ENCODE measurements at places on chromosomes 16 and 17. TPM values are rescaled to one million over a fixed set of nuclear protein-coding genes. Genes with fewer than 3 reads are reported as not detected.

DNA sequence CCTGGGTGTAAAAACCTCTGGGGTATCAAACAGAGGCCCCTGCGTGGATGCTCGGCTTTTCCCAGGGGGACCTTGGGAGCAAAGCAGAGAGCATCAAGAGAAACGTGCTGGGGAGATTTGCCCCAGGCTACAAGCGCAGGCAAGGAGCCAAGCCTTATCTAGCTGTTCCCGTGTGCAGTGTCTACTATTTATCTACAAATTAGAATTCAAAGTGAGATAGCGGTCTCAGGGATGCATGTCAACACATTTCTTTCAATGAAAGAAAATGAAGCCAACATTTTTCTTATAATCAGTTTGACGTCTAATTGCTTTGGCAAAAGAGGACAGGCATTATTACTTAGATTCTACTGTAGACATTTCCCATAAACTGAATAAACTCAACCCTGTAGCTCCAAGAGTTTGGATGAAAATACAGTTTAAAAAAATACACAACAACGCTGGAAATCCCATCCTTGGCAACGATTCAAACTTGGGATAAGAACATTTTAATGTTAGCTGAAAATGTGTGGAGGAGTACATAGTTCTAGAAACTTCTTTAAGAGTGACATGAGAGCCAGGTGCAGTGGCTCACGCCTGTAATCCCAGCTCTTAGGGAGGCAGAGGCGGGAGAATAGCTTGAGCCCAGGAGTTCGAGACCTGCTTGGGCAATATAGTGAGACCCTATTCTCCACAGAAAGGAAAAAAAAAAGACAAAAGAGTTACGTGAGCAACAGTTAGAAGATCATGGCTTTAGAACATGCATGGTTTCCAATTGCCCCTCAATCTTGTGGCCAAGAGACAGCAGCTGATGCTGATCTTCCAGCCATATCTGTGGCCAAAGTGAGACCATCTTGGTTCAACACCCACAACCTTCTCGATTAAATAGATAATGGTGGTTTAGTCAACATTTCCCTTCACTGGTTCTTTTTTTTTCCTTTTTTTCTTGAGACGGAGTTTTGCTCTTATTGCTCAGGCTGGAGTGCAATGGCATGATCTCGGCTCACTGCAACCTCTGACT, 7.2 kb downstream of the SPNS3 start:
- no peak overlapping the region for H3K4me3 ChIP-seq
- no peak overlapping the region for H3K27ac ChIP-seq
- no peaks in the 10 kb centered on the region for H3K27me3 ChIP-seq
- H3K36me3 ChIP-seq, result no peaks in the 10 kb centered on the region
- DNase-seq, result no peak

ITGAL gene
- 111 TPM for polyA plus RNA-seq

PRAC2 gene
- not detected for polyA plus RNA-seq

DNA sequence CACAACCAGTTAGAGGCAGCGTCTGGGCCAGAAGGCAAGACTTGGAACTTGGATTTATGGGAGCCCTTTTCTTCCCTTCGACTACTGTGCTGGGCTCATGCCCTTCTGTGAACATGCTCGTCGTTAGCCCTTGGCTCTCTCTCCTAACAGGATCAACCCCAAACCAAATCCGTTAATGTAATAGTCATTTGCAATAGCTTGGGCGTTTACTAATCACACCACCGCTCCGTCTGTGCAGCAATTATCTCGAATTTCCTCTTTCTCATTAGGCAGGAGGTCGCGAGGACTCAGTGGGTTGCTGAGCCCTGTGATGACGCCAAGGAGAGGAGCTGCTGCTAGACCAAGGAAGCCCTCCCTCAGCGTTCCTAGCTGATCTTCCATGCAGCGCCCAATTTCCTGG, 114.7 kb downstream of the ENGASE start:
- no peak overlapping the region for H3K27ac ChIP-seq
- H3K27me3 ChIP-seq, result peaks cover 6% of the 10 kb centered on the region
- H3K4me3 ChIP-seq, result no peak overlapping the region
- no peak for DNase-seq
- H3K4me1 ChIP-seq, result no peaks in the 10 kb centered on the region

KRTAP2-3 gene
- polyA plus RNA-seq, result not detected

SPATA32 gene
- polyA plus RNA-seq, result 0.36 TPM

- no peaks in the 10 kb centered on the region for H3K4me1 ChIP-seq
- H3K27me3 ChIP-seq, result no peaks in the 10 kb centered on the region
- H3K36me3 ChIP-seq, result peaks cover 14% of the 10 kb centered on the region
- H3K4me3 ChIP-seq, result no peak overlapping the region
These were observed 21.6 kb downstream of the PIP4K2B start for GRCh38 chr17:38777641-38778250.

GNG13 gene
- polyA plus RNA-seq, result not detected

GRCh38 chr16:12538667-12539091, 265.0 kb downstream of the CPPED1 start:
- H3K27ac ChIP-seq, result peak overlapping the region; percentile 77
- DNase-seq, result no peak
- H3K36me3 ChIP-seq, result no peaks in the 10 kb centered on the region
- H3K27me3 ChIP-seq, result no peaks in the 10 kb centered on the region
- H3K4me1 ChIP-seq, result peaks cover 77% of the 10 kb centered on the region
- H3K4me3 ChIP-seq, result peak overlapping the region; percentile 6

KRT34 gene
- not detected for polyA plus RNA-seq

GRCh38 chr17:299546-299945, 53.1 kb downstream of the RPH3AL start:
- H3K4me3 ChIP-seq, result no peak overlapping the region
- no peaks in the 10 kb centered on the region for H3K4me1 ChIP-seq
- H3K27ac ChIP-seq, result no peak overlapping the region

METTL23 gene
- polyA plus RNA-seq, result 60.8 TPM

GRCh38 chr16:19997734-19998133, 76.0 kb downstream of the GPR139 start:
- no peaks in the 10 kb centered on the region for H3K4me1 ChIP-seq
- H3K4me3 ChIP-seq, result no peak overlapping the region
- H3K36me3 ChIP-seq, result no peaks in the 10 kb centered on the region
- DNase-seq, result no peak
- no peak overlapping the region for H3K27ac ChIP-seq
- H3K27me3 ChIP-seq, result no peaks in the 10 kb centered on the region

DNA sequence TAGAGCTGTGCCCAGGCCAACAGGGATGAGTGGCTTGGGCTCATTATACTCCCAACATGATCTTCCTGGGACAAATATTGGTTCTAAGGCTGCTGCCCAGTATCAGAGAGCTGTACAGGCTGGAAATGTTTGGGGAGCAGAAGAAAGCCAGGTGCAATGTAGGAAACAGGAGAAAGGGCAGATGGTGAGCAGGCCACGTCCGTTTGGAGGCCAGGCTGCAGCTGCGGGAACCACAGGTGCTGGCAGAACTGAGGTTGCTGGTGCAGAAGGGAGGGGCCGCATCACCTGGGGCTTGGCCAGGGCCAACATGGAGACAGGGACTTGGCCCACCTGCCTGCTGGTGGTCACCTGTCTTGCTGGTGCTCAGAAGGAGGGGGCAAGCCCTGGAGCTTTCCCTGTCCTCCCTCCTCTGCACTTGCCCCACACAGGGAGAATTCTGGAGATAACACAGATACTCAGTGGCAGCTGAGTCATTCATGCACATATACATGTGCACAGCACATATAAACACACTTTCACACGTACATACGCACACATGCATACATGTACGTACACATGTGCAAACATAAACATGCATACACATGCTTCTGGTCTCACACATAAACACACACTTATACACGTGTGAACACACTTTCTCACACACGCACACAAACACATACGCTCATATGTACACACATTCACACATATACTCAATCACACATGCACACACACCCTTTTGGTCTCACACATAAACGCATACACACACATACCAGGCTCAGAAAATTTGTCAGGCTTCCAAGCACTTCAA, 67.7 kb downstream of the WSCD1 start:
- H3K27me3 ChIP-seq, result 0 out of 2 replicates have a peak, but pooled peaks cover 1% of the 10 kb centered on the region
- no peak overlapping the region for H3K27ac ChIP-seq
- no peak overlapping the region for H3K4me3 ChIP-seq
- H3K4me1 ChIP-seq, result no peaks in the 10 kb centered on the region

DNA sequence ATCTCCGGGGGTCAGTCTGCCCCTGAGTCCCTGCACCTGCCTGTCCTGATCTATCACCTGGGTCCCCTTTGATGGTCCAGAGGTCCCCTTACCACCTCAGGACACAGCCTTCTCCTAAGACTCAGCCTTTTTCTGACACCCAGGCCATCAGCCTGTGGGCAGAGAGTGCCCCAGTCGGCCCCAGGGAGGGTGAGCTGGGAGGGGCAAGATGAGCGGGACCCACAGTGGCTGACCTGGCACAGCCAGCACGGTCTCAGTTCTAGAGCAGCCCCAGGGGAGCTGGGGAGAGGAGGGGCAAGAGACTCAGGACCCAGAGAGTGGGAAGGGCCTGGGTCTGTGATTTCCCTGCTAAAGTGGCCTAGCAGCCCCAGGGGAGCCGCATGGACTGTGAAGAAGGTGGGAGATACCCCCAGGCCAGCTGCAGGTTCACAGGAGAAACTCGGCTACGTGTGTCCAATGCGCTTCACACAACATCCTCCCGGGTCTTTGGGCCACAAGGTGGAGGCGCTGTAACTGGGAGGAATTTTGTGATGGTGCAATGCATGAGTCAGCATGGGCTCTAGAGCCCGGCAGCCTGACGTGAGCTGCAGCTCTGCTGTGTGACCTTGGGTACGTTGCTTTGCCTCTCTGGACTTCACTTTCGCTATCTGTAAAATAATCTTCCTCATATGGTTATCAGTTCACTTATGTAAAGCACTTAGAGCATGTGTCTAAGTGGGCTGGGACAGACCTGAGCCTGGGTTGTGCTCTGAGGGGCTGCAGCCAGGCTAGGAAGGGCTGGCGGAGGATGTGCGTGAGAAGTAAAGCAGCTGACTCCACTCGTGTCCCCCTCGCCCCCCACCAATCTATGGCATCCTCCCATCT, 67.2 kb upstream of the LHX1 start:
- no peak overlapping the region for H3K27ac ChIP-seq
- no peaks in the 10 kb centered on the region for H3K27me3 ChIP-seq
- DNase-seq, result no peak

DNA sequence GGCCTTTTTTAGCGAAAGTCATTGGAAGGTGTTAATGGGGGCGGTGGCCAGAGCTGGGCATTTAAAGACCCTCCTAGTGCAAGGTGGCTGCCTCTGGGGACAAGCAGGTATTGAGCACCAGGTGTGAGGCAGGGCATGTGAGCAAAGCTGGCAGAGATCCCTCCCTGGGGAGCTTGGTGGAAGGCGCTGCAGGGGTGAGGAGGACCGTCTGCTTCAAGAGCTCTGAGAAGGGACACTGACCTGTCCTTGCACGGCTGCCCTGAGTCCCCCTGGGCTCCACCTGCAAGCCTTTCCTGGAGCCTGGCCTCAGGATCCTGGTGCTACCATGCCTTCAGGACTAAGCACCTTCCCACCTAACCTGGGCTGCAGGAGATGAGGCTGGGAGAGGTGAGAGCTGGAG, 127.0 kb upstream of the CIBAR2 start:
- peaks cover 11% of the 10 kb centered on the region for H3K4me1 ChIP-seq
- DNase-seq, result no peak
- H3K27me3 ChIP-seq, result no peaks in the 10 kb centered on the region
- H3K27ac ChIP-seq, result no peak overlapping the region

GRCh38 chr17:10089196-10089804, 109.1 kb downstream of the GAS7 start:
- no peak overlapping the region for H3K27ac ChIP-seq
- no peak for DNase-seq
- no peaks in the 10 kb centered on the region for H3K27me3 ChIP-seq
- no peak overlapping the region for H3K4me3 ChIP-seq
- H3K36me3 ChIP-seq, result no peaks in the 10 kb centered on the region

- peaks cover 4% of the 10 kb centered on the region for H3K36me3 ChIP-seq
- no peaks in the 10 kb centered on the region for H3K27me3 ChIP-seq
- no peak overlapping the region for H3K27ac ChIP-seq
- peaks cover 25% of the 10 kb centered on the region for H3K4me1 ChIP-seq
- no peak for DNase-seq
These were observed 38.1 kb downstream of the PIK3R5 start for GRCh38 chr17:8927395-8927794.

GRCh38 chr16:89656435-89657121, 930 bp downstream of the CHMP1A start:
- no peaks in the 10 kb centered on the region for H3K27me3 ChIP-seq
- peak overlapping the region; percentile 97 for H3K4me3 ChIP-seq
- DNase-seq, result no peak
- peak overlapping the region; percentile 88 for H3K27ac ChIP-seq
- peaks cover 2% of the 10 kb centered on the region for H3K36me3 ChIP-seq
- peaks cover 14% of the 10 kb centered on the region for H3K4me1 ChIP-seq

- H3K27ac ChIP-seq, result no peak overlapping the region
- no peak overlapping the region for H3K4me3 ChIP-seq
- no peaks in the 10 kb centered on the region for H3K36me3 ChIP-seq
- no peaks in the 10 kb centered on the region for H3K4me1 ChIP-seq
These were observed 17.6 kb downstream of the RBFOX3 start for GRCh38 chr17:79593205-79593604.

- H3K4me3 ChIP-seq, result no peak overlapping the region
- H3K27me3 ChIP-seq, result no peaks in the 10 kb centered on the region
- DNase-seq, result no peak
- H3K36me3 ChIP-seq, result no peaks in the 10 kb centered on the region
These were observed 26.5 kb upstream of the CRHR1 start for GRCh38 chr17:45757431-45758218.

GRCh38 chr17:1997927-1998742, 27.0 kb downstream of the RTN4RL1 start:
- H3K27ac ChIP-seq, result no peak overlapping the region
- DNase-seq, result no peak
- H3K4me1 ChIP-seq, result no peaks in the 10 kb centered on the region
- no peak overlapping the region for H3K4me3 ChIP-seq
- peaks cover 1% of the 10 kb centered on the region for H3K27me3 ChIP-seq
- H3K36me3 ChIP-seq, result no peaks in the 10 kb centered on the region

DNAJA2 gene
- 106 TPM for polyA plus RNA-seq

C16orf86 gene
- 1.3 TPM for polyA plus RNA-seq

GRCh38 chr16:23842137-23842600, 6.4 kb downstream of the PRKCB start:
- H3K36me3 ChIP-seq, result peaks cover 5% of the 10 kb centered on the region
- DNase-seq, result peak; percentile 96
- peaks cover 40% of the 10 kb centered on the region for H3K4me1 ChIP-seq
- no peaks in the 10 kb centered on the region for H3K27me3 ChIP-seq

DNA sequence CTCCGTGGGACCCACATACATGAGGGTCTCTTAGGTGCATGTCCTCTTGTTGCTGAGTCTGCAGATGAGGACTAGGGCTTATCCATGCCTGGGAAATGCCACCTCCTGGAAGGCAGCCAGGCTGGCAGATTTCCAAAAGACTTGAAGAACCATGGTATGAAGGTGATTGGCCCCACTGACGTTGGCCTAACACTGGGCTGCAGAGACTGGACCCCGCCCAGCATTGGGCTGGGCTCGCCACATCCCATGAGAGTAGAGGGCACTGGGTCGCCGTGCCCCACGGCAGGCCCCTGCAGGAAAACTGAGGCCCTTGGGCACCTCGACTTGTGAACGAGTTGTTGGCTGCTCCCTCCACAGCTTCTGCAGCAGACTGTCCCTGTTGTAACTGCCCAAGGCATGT, 38.2 kb upstream of the IL21R start:
- DNase-seq, result no peak
- H3K4me3 ChIP-seq, result no peak overlapping the region
- peaks cover 24% of the 10 kb centered on the region for H3K4me1 ChIP-seq
- no peaks in the 10 kb centered on the region for H3K36me3 ChIP-seq
- H3K27ac ChIP-seq, result no peak overlapping the region
- H3K27me3 ChIP-seq, result no peaks in the 10 kb centered on the region

PDILT gene
- polyA plus RNA-seq, result not detected
